ENCODE measurements at places on chromosomes 3 and 15.

DNA sequence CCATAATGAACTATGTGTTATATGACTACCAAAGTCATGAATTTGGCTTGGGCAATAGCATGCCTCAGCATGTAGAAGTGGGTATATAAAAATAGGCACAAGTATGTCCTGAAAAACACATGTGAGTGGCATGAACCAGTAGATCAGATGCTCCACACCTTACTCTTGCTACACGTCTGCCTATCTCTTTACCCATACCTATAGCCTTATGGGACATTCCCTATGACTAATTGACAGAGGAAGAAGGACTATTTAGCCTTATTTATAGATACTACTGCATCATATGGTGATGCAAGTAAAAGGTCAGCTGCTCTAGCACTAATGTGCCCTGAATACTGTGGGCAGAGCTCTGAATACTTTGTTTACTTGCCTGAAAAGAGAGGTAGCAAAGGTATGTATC, 81.0 kb upstream of the ZPLD1 start:
- DNase-seq = no peak

- no peak for DNase-seq
Observed at GRCh38 chr3:118097226-118097625, 937.4 kb downstream of the IGSF11 start.

GRCh38 chr3:112770032-112770626, 76.5 kb downstream of the CD200R1L start:
- no peak for DNase-seq

- DNase-seq = no peak
Observed at GRCh38 chr3:52146189-52146588, 8.0 kb downstream of the POC1A start.

GRCh38 chr3:169327546-169328356, 335.8 kb downstream of the MECOM start:
- no peak for DNase-seq

- no peak for DNase-seq
Observed at GRCh38 chr3:76367281-76367680, 581.9 kb upstream of the ZNF717 start.

GRCh38 chr15:57440167-57440566, 63.9 kb downstream of the CGNL1 start:
- DNase-seq = no peak

- no peak for DNase-seq
Observed at GRCh38 chr3:65078748-65079147, 390.9 kb upstream of the ADAMTS9 start.

DNA sequence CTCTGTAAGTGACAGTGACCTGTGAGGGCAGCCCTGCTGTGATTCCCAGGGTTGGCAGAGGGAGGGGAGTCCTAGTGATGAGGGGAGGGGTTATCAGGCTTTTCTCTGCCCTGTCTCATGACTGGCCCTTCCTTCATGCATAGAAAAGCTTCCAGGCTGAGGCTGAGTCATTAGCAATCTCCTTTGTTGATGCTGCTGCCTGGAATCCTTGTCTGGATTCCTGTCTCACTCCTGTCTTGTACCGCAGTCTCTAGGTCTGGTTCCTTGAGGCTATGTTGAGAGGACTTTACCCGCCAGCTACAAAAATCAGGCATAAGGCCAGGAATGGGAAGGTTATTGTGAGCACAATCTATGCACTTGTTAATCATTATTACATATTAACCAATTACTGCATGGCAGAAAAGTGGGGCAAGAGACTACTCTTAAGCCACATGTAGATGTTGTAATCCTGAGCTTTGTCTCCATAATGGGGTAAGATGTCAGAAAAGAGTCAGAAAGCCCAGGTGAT, 7.2 kb downstream of the KLHL6 start:
- no peak for DNase-seq

All from GM12864 (cell line).